Cerebellar cortex (tissue), 1 donor: ENCODE measurements at places on chromosomes 4 and X.

- DNase-seq = no peak
Measured at GRCh38 chrX:148938348-148938747, 437.9 kb downstream of the AFF2 start.

DNA sequence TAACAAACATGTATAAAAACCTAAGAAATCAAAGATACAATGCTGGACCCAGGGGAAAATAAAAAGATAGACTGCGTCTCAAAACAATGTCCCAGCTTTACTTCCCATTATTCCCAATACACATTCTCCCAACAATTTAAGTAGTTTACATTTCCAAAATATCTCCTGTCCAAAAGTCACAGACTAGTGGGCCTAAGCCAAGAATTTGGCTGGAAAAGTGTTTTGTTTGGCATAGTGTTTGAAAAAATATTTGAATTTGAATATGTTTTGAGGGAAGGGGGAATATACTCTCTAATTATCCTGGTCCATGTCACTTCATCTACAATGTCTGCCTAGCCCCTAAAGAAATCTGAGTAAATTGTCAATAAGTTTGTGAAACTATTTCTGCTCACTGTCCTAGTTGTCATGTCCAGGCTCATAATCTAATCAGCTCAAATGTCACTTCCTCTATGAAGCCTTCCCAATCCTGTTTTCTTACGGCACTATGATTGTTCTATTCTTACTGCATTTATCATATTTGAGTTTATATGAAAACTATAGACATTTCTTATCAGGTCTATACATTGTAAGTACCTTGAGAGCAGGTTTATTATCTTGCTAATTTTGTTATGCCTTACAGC, 74.4 kb downstream of the SEC24D start:
- DNase-seq = no peak

- DNase-seq = no peak
Measured at GRCh38 chrX:115067812-115068211, 50.4 kb upstream of the IL13RA2 start.

GRCh38 chr4:176340871-176341685, 21.3 kb downstream of the SPCS3 start:
- peak; percentile 76 for DNase-seq

- DNase-seq = no peak
Measured at GRCh38 chrX:132505116-132505515, 16.3 kb upstream of the MBNL3 start.

- DNase-seq = no peak
Measured at GRCh38 chrX:119541188-119541587, 24.0 kb downstream of the STEEP1 start.

GRCh38 chr4:108034565-108034964, 44.9 kb downstream of the HADH start:
- DNase-seq = no peak

DNA sequence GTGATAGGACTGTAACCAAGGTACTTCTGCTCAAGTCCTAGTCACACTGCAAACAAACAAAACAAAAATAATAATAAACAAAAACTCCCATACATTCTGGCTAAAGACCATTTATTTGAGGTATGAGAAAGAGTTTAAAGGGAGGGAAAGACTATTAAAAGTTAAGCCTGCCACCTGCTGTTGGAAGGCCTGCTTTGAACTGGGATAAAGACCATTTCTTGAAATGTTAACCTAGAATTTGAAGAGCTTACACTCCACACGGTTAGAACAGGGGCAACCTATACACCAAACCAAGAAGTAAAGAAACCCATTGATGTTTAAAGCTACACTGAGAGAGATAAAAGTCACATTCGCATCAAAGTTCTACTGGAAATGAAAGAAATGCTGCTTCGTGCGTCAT, 548.7 kb upstream of the DIPK2B start:
- DNase-seq = no peak

- DNase-seq = no peak
Measured at GRCh38 chr4:71270901-71271300, 67.9 kb upstream of the SLC4A4 start.

DNA sequence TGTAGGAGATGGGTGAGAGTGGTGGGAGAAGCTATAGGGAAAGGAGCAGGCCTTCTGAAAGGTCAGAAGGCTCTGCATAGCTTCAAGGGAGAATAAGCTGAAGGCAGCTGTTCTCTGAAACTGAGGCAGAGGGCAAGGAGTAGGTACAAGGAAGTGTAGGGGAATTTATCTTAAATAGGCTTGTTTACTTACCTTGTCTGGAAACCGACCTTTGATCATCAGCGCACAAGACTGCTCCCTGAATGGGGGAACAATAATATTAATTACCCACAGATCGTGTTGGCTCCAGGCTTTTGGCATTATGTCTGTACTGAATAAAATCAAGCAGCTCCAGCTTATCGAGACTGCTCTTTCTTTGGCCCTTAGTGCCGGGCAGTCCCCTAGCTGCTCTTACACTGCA, 175.5 kb upstream of the MAGEB16 start:
- DNase-seq = no peak

DNA sequence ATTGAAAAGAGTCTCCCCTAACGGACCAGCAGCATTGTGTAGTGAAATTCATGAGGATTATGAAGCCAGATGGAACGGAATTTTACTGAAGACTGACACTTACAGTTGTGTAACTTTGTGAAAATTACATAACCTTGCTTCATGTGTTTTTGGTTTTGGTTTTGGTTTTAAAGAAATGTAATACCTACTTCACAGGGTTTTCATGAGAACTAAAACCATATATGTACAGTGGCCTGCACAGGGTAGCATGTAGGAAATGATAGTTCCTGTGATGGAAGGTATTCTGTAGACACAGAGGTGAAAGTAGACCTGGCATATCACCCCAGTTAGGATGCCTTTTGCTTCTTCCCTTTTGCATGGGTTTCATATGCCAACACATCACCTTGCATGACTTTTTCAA, 247.0 kb downstream of the BANK1 start:
- peak; percentile 16 for DNase-seq

- no peak for DNase-seq
Measured at GRCh38 chr4:73707918-73708577, 32.3 kb upstream of the CXCL8 start.

DNA sequence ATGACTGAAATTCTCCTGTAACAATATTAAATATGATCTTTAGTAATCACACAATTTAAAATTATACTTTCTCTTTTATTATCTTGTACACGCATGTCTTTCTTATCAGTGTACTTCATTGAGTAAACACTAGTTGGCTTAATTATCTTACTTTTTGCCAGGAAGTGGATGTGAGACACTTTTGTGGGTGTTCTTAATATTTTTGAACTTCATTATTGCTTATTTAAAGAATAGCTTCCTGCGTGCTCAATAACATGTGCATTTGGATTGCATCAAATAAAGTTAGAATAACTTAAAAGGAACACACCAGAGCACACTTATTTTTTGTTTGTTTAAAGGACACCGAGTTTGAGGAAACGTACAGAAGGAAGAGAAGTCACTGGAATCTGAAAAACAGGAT, 128.5 kb upstream of the VEGFC start:
- no peak for DNase-seq

DNA sequence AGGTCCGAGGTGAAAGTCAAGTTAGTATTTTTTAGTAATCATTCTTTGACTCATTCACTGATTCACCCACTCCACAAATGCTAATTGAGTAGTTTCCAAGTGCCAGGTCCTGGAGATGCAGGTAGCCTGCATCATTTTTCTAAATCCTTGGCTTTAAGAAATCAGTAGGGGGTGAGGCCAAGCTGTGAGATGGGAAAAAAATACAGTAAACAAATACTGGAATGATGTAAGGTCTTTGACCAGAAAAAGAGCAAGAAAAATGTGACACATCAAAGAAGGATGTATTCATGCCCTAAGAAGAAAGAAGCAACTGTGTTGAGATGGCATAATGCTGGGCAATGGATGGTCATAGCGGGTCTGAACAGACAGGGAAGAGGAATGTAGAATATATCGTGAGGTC, 1386.6 kb downstream of the PCDH7 start:
- DNase-seq = no peak

DNA sequence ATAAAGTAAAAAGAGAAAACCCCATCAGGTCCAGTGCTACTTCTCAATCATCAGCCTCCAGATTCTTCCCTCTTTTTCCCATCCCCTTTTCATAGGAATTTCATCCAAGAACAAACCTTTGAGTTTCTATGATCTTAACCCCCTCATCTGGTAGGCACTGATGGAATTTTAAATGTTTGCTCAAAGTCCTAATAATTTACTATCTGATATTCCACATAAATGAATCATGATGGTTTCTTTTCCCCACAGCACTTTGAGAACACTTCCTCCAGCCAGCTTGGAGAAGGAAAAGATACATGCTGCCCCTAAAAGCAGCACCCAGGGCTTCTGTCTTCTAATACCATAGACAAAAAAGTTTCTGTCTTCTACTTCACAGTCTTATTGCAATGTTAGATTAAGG, 19.4 kb upstream of the KLHL8 start:
- DNase-seq = no peak

DNA sequence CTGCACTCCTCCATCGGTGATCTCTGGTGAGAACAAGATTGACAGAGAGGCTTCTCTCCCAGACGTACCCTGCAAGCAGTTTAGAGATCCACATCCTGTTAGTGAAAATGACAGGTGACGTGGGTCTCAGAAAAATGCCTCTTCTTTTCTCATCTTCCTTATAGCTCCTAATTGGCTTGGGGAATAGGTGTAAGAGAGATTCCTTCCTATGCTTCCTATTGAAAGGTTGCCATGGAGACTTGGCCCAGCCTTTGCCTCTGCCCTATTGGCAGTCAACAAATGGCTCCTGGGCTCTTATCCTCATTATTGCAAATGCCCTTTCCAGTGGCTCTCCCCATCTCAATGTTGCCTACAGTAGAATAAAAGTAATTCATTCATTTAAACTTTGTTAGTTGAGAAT, 26.5 kb upstream of the DGKK start:
- DNase-seq = no peak

- DNase-seq = no peak
Measured at GRCh38 chr4:37445023-37445422, 200.5 kb downstream of the NWD2 start.

- no peak for DNase-seq
Measured at GRCh38 chrX:151878574-151878973, 34.1 kb upstream of the MAGEA4 start.

- DNase-seq = no peak
Measured at GRCh38 chrX:141760761-141761160, 62.2 kb upstream of the SPANXD start.
